ENCODE measurements at places on chromosomes 4 and X. TPM values are rescaled to one million over a fixed set of nuclear protein-coding genes. Genes with fewer than 3 reads are reported as not detected.

Gene SOD3
- total RNA-seq = 94.3 TPM

GRCh38 chr4:159368320-159368719 is 265.4 kb downstream of the RAPGEF2 start:
- H3K36me3 ChIP-seq = no peaks in the 10 kb centered on the region
- no peaks in the 10 kb centered on the region for H3K27me3 ChIP-seq
- H3K27ac ChIP-seq = no peak overlapping the region
- DNase-seq = no peak

DNA sequence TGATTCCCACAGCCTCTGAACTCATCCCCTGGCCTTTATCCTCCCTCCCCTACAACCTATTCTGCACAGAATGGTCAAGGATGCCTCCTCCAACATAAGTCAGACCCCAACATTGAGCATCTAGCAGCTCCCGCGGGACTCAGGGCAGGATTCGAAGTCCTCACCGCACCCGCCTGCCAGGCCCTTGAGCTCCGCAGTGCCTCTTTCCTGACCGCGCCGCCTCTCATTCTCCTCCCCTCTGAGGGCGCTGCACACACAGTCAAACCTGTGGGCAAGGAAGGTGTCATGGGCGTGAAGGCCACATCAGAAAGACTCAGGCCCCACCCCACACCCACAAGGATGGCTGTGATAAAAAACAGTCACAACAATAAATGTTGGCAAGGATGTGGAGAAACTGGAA is 84.1 kb downstream of the CPZ start:
- no peak for DNase-seq
- H3K27ac ChIP-seq = no peak overlapping the region
- H3K4me3 ChIP-seq = no peak overlapping the region
- no peaks in the 10 kb centered on the region for H3K36me3 ChIP-seq
- no peaks in the 10 kb centered on the region for H3K4me1 ChIP-seq
- peaks cover 6% of the 10 kb centered on the region for H3K27me3 ChIP-seq

Gene CENPVL2
- total RNA-seq = not detected

- no peaks in the 10 kb centered on the region for H3K36me3 ChIP-seq
- no peak for DNase-seq
- peaks cover 17% of the 10 kb centered on the region for H3K4me1 ChIP-seq
- peaks cover 66% of the 10 kb centered on the region for H3K27me3 ChIP-seq
These were observed 1.0 kb upstream of the SNCA start for GRCh38 chr4:89837993-89838390.

Gene CFAP47
- total RNA-seq = not detected

- H3K27ac ChIP-seq = no peak overlapping the region
- no peaks in the 10 kb centered on the region for H3K4me1 ChIP-seq
- H3K27me3 ChIP-seq = no peaks in the 10 kb centered on the region
- H3K4me3 ChIP-seq = no peak overlapping the region
- no peaks in the 10 kb centered on the region for H3K36me3 ChIP-seq
These were observed 40.3 kb upstream of the TFDP3 start for GRCh38 chrX:133258481-133258880.

Gene SH3TC1
- total RNA-seq = 66.7 TPM

DNA sequence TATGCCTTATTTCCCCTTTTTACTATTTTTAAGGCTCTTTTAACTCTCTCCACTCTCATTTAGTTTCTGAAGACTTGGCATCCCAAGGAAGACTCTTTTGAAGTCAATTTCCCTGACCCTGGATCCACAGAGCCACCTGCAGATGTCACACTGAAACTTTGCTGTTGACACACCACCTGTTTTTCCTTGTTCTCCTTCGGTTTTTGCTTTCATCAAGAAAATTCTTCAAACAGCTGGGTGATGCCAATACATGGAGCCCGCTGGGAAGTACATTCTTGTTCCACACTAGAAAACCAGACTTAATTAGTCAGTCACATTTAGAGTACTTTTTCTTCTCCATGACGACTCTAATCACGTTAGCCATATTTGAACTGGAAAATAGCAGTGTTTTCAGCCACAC is 293.9 kb downstream of the PDGFC start:
- no peaks in the 10 kb centered on the region for H3K4me1 ChIP-seq
- H3K27me3 ChIP-seq = no peaks in the 10 kb centered on the region
- no peak overlapping the region for H3K4me3 ChIP-seq
- no peaks in the 10 kb centered on the region for H3K36me3 ChIP-seq

DNA sequence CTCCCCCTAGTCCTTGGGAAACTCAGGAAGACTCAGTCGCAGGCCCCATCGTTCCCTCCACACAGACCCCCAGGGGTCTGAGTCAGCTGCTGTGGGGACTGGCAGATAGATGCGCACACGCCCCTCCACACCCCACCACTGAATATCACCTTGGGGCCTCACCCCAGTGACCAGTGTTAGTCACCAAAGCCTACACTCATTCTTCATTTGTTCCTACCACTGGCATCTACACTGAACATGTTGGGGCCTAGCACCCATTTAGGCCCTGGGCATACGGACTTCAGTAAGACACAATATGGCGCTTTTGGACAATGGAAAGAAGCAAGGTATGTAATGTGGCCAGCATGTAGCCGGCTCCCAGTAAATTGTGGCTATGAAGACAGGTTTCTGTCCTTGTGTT is 154.1 kb upstream of the PJA1 start:
- DNase-seq = no peak
- H3K27ac ChIP-seq = no peak overlapping the region
- H3K27me3 ChIP-seq = no peaks in the 10 kb centered on the region
- no peak overlapping the region for H3K4me3 ChIP-seq
- no peaks in the 10 kb centered on the region for H3K36me3 ChIP-seq
- H3K4me1 ChIP-seq = no peaks in the 10 kb centered on the region

DNA sequence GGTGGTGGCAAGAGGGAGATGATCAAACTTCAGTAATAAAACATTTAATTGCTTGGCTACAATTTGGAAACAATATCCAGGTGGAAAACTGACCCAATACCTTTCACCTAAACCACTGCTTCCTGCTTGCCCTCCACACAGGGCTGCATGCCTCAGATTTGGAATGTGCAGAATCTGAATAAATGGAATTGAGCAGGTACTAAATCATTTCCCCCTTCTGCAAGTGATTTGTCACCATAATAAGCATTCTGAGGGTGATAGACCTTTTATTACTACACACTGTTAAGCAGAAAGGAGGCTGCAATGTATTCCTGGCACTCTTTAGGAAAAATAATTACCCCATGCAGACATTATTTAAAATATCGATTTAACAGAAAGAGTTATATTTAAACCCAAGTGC is 291.8 kb downstream of the IDS start:
- H3K27me3 ChIP-seq = no peaks in the 10 kb centered on the region
- H3K4me3 ChIP-seq = no peak overlapping the region
- no peaks in the 10 kb centered on the region for H3K4me1 ChIP-seq

DNA sequence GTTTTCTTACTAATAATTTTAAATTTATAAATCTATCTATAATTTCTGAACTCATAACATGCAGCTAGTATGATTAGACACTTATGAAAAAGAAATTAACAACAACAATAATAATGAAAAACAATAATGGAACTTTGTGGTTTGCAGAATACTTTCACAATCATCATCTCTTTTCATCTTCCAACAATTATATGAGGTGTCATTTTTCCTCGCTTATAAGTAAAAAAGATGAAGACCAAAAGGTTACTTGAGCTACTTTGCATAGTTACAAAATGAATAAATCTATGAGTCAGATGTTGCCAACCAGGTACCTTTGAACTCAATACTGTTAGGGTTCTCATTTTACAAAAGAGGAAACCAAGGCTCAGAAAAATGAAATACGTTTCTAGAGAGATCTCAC is 98.5 kb upstream of the ELOVL6 start:
- no peak overlapping the region for H3K4me3 ChIP-seq
- H3K36me3 ChIP-seq = no peaks in the 10 kb centered on the region
- H3K4me1 ChIP-seq = no peaks in the 10 kb centered on the region
- no peaks in the 10 kb centered on the region for H3K27me3 ChIP-seq
- DNase-seq = no peak

Gene CTAG2
- total RNA-seq = not detected

DNA sequence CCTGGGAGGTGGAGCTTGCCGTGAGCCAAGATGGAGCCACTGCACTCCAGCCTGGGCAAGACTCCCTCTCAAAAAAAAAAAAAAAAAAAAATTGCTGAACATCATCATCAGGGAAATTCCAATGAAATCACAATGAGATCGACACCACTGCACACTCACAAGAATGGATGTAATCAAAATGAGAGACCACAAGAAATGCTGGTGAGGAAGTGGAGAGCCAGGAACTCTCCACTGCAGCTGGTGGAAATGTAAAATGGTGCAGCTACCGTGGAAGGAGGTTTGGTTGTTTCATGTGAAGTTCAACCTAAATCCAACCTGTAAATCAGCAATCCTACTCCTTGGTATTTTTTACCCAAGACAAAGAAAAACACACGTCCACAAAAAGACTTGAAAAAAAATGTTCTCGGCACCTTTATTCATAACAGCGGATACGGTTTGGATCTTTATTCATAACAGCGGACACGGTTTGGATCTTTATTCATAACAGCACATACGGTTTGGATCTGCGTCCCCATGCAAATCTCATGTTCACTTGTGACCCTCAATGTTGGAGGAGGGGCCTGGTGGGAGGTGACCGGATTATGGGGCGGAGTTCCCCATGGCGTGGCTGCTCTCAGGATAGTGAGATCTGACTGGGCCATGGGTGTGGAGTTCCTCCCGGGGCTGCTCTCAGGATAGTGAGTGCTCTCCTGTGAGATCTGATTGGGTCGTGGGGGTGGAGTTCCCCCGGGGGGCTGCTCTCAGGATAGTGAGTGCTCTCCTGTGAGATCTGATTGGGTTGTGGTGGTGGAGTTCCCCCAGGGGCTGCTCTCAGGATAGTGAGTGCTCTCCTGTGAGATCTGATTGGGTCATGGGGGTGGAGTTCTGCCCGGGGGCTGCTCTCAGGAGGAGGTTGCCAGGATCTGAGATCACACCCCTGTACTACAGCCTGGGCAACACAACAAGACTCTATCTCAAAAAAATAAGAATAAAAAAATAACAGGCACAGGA is 7.7 kb downstream of the GAK start:
- H3K27me3 ChIP-seq = no peaks in the 10 kb centered on the region
- no peaks in the 10 kb centered on the region for H3K36me3 ChIP-seq
- no peak overlapping the region for H3K4me3 ChIP-seq
- no peak overlapping the region for H3K27ac ChIP-seq

All from transverse colon (tissue), 4 donors.